CD8-positive, alpha-beta T cell (primary cell): ENCODE measurements at places on chromosomes 13 and 19. TPM values are rescaled to one million over a fixed set of nuclear protein-coding genes. Genes with fewer than 3 reads are reported as not detected.

- DNase-seq, result no peak
Observed at GRCh38 chr13:112260108-112261055, 115.8 kb upstream of the SPACA7 start.

- DNase-seq, result peak; percentile 74
Observed at GRCh38 chr19:35643255-35644205, 2.0 kb downstream of the ETV2 start.

ZNF382 gene
- total RNA-seq, result 4.6 TPM

HAUS8 gene
- 33.9 TPM for total RNA-seq

GPR183 gene
- total RNA-seq, result 85.5 TPM
